ENCODE measurements at places on chromosomes 5 and 9.
A peak's percentile ranks its signal among the peaks of the same experiment; 100 is the strongest.

- H3K4me3 ChIP-seq = no peak overlapping the region
- H3K27me3 ChIP-seq = no peaks in the 10 kb centered on the region
- DNase-seq = no peak
- peaks cover 22% of the 10 kb centered on the region for H3K4me1 ChIP-seq
- H3K27ac ChIP-seq = no peak overlapping the region
- H3K36me3 ChIP-seq = peaks cover 32% of the 10 kb centered on the region
These were observed 217.0 kb downstream of the PAPPA start for GRCh38 chr9:116370556-116370955.

GRCh38 chr5:78533356-78533755 is 115.2 kb downstream of the LHFPL2 start:
- H3K4me1 ChIP-seq = peaks cover 75% of the 10 kb centered on the region
- DNase-seq = no peak
- H3K4me3 ChIP-seq = no peak overlapping the region
- no peaks in the 10 kb centered on the region for H3K27me3 ChIP-seq

DNA sequence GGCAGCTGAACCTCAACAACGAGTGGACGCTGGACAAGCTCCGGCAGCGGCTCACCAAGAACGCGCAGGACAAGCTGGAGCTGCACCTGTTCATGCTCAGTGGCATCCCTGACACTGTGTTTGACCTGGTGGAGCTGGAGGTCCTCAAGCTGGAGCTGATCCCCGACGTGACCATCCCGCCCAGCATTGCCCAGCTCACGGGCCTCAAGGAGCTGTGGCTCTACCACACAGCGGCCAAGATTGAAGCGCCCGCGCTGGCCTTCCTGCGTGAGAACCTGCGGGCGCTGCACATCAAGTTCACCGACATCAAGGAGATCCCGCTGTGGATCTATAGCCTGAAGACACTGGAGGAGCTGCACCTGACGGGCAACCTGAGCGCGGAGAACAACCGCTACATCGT is 12.4 kb upstream of the PHYHD1 start:
- no peak overlapping the region for H3K4me3 ChIP-seq
- peaks cover 35% of the 10 kb centered on the region for H3K36me3 ChIP-seq
- H3K27me3 ChIP-seq = no peaks in the 10 kb centered on the region
- H3K27ac ChIP-seq = no peak overlapping the region

DNA sequence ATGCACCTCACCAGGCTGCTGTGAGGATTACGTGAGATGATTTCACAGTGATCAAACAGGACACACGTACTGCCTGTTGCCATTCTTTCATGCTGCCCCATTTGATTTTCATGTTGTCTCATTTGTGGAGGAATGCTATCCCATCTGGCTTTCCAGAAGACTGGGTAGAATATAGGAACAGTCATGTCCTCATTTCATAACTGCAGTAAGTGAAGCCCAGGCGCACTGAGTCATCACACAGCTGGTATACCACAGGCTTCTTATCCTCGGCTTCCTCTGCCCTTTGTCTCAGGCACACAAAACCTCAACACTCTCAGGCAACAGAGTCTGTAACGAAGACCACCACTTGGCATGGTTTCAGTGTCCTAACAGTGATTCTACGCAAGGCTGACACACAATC is 62.3 kb downstream of the LHFPL2 start:
- H3K27me3 ChIP-seq = no peaks in the 10 kb centered on the region
- H3K36me3 ChIP-seq = peaks cover 11% of the 10 kb centered on the region
- peaks cover 36% of the 10 kb centered on the region for H3K4me1 ChIP-seq
- peak overlapping the region; percentile 88 for H3K27ac ChIP-seq

DNA sequence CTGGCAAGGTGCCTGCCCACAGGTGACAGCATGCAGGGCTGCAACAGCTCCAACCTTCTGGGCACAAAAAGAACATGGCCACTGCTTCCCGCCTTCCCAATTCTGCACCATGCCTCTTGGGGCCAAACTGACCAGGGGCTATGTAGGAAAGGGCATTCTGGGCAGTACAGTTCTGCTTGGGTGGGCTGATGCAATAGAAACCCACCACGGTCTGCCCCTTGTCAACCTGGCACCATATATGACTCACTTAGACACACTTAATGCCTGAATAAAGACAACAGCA is 40.2 kb upstream of the FCN1 start:
- DNase-seq = peak; percentile 34
- no peaks in the 10 kb centered on the region for H3K36me3 ChIP-seq
- no peak overlapping the region for H3K4me3 ChIP-seq
- peaks cover 9% of the 10 kb centered on the region for H3K27me3 ChIP-seq
- H3K4me1 ChIP-seq = no peaks in the 10 kb centered on the region

GRCh38 chr9:87642330-87643106 is 83.4 kb upstream of the CTSL start:
- H3K36me3 ChIP-seq = peaks cover 46% of the 10 kb centered on the region
- H3K27ac ChIP-seq = no peak overlapping the region
- H3K27me3 ChIP-seq = no peaks in the 10 kb centered on the region
- H3K4me3 ChIP-seq = no peak overlapping the region
- peaks cover 25% of the 10 kb centered on the region for H3K4me1 ChIP-seq

GRCh38 chr5:54547711-54548250 is 30.2 kb downstream of the SNX18 start:
- H3K36me3 ChIP-seq = peaks cover 28% of the 10 kb centered on the region
- no peak for DNase-seq
- no peak overlapping the region for H3K4me3 ChIP-seq
- H3K4me1 ChIP-seq = peaks cover 12% of the 10 kb centered on the region
- H3K27me3 ChIP-seq = no peaks in the 10 kb centered on the region
